ENCODE measurements at places on chromosomes 1 and 21. TPM values are rescaled to one million over a fixed set of nuclear protein-coding genes. Genes with fewer than 3 reads are reported as not detected.

PRAMEF18 gene
- not detected for total RNA-seq

DNA sequence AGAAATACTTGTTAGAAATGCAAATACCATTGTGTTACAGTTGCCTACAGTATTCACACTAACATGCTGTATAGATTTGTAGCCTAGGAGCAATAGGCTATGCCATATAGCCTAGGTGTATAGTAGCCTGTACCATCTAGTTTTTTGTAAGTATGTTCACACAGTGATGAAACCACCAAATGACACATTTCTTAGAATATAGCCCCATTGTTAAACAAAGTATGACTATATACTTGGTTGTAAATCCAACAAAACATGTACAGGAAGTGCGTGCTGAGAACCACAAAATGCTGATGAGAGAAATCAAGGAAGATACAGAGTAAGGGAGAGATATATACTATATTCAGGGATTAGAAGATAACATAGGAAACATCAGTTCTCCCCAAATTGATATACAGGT is 92.2 kb downstream of the POU2F1 start:
- no peaks in the 10 kb centered on the region for H3K4me1 ChIP-seq
- 0 out of 2 replicates have a peak, but pooled peaks cover 8% of the 10 kb centered on the region for H3K36me3 ChIP-seq
- no peak overlapping the region for H3K4me3 ChIP-seq
- no peak overlapping the region for H3K27ac ChIP-seq

CYP4Z1 gene
- total RNA-seq = not detected

- no peaks in the 10 kb centered on the region for H3K36me3 ChIP-seq
- H3K4me3 ChIP-seq = no peak overlapping the region
- H3K27ac ChIP-seq = no peak overlapping the region
- H3K4me1 ChIP-seq = no peaks in the 10 kb centered on the region
Observed at GRCh38 chr21:15809818-15810217, 80.0 kb downstream of the USP25 start.

DDOST gene
- 251 TPM for total RNA-seq

DNA sequence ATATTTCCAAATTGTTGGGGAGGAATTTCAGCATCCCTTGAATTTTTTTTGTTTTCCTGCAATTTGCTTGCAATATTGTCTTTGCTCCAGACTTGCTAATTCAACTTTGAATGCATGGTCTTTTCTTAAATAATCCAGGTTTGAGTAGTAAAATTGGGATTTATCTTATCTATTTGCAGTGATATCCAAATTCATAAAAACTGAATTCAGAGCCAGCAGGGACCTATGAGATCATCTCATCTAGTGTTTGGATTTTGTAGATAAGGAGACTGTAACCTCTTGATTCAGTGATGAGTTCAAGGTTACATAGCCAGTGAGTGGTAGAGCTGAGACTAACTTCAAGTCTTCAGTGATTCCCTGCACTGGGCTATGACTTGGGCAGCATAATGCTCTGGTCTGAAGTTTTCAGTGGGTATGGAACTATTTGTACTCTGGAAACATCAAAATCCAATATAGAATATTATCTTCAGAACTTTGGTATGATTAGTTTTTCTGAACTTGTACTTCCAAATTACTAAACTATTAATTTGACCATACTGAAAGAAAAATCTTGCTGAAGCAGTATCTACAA is 109.4 kb downstream of the DISP1 start:
- H3K4me1 ChIP-seq = no peaks in the 10 kb centered on the region
- no peaks in the 10 kb centered on the region for H3K36me3 ChIP-seq
- no peak overlapping the region for H3K4me3 ChIP-seq

CR1L gene
- total RNA-seq = not detected

- H3K4me3 ChIP-seq = no peak overlapping the region
- DNase-seq = no peak
- no peaks in the 10 kb centered on the region for H3K27me3 ChIP-seq
- H3K27ac ChIP-seq = no peak overlapping the region
- H3K4me1 ChIP-seq = peaks cover 12% of the 10 kb centered on the region
Observed at GRCh38 chr21:42006765-42007164, 3.4 kb downstream of the ZBTB21 start.

SELL gene
- 6.5 TPM for total RNA-seq

- H3K36me3 ChIP-seq = no peaks in the 10 kb centered on the region
- H3K27ac ChIP-seq = no peak overlapping the region
- no peak for DNase-seq
- H3K27me3 ChIP-seq = no peaks in the 10 kb centered on the region
- H3K4me3 ChIP-seq = no peak overlapping the region
Observed at GRCh38 chr1:31505911-31506497, 70.3 kb upstream of the TINAGL1 start.

- no peak for DNase-seq
- no peaks in the 10 kb centered on the region for H3K4me1 ChIP-seq
- no peak overlapping the region for H3K27ac ChIP-seq
- no peaks in the 10 kb centered on the region for H3K36me3 ChIP-seq
- no peaks in the 10 kb centered on the region for H3K27me3 ChIP-seq
Observed at GRCh38 chr1:81129366-81129765, 671.4 kb upstream of the ADGRL2 start.

GRCh38 chr1:16315437-16315836 is 36.8 kb downstream of the FBXO42 start:
- H3K4me1 ChIP-seq = no peaks in the 10 kb centered on the region
- no peaks in the 10 kb centered on the region for H3K27me3 ChIP-seq
- H3K36me3 ChIP-seq = no peaks in the 10 kb centered on the region
- DNase-seq = no peak
- no peak overlapping the region for H3K27ac ChIP-seq

CYP2J2 gene
- total RNA-seq = 1.6 TPM

DNA sequence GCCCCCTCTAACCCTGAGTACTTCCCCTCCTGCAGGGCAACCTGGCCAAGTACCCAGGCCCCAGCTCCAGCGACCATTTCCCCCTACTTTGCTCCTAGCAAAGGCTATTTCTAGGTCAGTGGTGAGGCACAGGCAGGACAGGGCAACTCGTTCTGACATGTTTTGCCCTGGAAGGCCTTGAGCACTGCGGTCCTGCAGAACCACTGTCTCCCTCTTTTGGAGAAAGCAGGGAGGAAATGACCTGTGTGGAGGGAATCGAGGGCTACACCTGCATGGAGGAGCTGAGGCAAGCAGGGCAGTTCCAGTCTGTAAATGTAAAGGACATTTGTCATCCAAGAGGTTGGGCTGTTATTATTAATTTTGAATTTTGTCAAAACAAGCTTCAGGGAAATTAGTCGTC is 99.1 kb downstream of the PPIAL4G start:
- no peaks in the 10 kb centered on the region for H3K27me3 ChIP-seq
- H3K36me3 ChIP-seq = no peaks in the 10 kb centered on the region
- H3K4me3 ChIP-seq = no peak overlapping the region
- no peak for DNase-seq
- H3K4me1 ChIP-seq = peaks cover 8% of the 10 kb centered on the region

PGLYRP3 gene
- total RNA-seq = not detected

DNA sequence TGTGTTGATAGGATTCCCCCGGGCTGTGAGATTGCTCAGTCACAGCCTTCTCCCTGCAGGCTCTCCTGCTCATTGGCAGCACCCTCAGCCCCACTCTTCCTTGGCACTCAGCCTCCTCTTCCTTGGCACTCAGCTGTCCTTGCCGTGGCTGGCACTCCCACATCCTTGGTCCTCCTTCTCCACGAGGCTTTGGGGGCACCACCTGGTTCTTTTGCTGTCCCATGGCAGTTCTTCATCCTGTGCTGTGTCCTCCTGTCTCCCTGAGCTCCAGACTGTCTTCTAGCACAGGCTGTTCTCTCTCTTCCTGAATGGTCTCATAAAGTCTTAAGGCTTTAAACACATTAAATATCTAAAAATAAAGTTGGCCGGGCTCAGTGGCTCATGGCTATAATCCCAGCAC is 27.0 kb downstream of the PKNOX1 start:
- H3K27me3 ChIP-seq = no peaks in the 10 kb centered on the region
- no peaks in the 10 kb centered on the region for H3K4me1 ChIP-seq
- no peaks in the 10 kb centered on the region for H3K36me3 ChIP-seq
- H3K4me3 ChIP-seq = no peak overlapping the region
- DNase-seq = no peak

DNA sequence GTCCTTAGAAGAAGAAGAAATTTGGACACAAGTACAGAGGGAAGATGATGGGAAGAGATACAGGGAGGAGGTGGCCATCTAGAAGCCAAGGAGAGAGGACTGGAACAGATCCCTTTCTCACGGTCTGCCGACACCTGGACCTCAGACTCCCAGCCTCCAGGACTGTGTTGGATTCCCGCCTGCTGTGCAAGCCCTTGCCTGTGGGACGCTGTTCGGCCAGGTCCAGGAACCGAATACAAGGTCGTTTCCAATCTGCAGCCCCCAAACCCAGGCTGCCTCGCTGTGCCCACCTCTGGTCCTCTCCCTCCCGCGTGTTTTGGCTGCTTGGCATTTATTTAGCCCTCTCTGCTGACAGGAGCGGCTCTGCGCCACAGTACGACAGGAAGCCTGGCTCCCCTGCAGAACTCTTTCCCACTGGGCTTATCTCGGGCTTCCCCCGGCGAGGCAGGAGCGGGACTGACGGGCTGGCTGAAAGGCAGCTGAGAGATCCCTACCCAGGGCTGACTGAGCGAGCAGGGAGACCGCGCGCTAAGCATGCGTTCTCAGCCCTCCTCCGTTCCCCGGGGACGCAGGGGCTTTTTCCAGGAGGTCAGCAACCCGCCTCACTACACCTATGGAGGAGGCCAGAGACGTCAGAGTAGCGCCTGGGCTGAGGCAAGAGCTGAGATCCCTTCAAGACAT is 238.4 kb downstream of the TNR start:
- H3K4me1 ChIP-seq = no peaks in the 10 kb centered on the region
- H3K27me3 ChIP-seq = peaks cover 63% of the 10 kb centered on the region
- no peak for DNase-seq
- no peaks in the 10 kb centered on the region for H3K36me3 ChIP-seq
- no peak overlapping the region for H3K27ac ChIP-seq

- H3K27me3 ChIP-seq = no peaks in the 10 kb centered on the region
- H3K36me3 ChIP-seq = no peaks in the 10 kb centered on the region
- DNase-seq = no peak
- no peak overlapping the region for H3K4me3 ChIP-seq
- no peak overlapping the region for H3K27ac ChIP-seq
- peaks cover 2% of the 10 kb centered on the region for H3K4me1 ChIP-seq
Observed at GRCh38 chr1:201495551-201496295, 11.2 kb downstream of the CSRP1 start.

GRCh38 chr1:54338464-54338863 is 67.7 kb downstream of the SSBP3 start:
- no peak overlapping the region for H3K4me3 ChIP-seq
- H3K36me3 ChIP-seq = no peaks in the 10 kb centered on the region
- DNase-seq = no peak
- no peaks in the 10 kb centered on the region for H3K27me3 ChIP-seq
- no peaks in the 10 kb centered on the region for H3K4me1 ChIP-seq
- H3K27ac ChIP-seq = no peak overlapping the region

MTMR11 gene
- total RNA-seq = 18.2 TPM

DNA sequence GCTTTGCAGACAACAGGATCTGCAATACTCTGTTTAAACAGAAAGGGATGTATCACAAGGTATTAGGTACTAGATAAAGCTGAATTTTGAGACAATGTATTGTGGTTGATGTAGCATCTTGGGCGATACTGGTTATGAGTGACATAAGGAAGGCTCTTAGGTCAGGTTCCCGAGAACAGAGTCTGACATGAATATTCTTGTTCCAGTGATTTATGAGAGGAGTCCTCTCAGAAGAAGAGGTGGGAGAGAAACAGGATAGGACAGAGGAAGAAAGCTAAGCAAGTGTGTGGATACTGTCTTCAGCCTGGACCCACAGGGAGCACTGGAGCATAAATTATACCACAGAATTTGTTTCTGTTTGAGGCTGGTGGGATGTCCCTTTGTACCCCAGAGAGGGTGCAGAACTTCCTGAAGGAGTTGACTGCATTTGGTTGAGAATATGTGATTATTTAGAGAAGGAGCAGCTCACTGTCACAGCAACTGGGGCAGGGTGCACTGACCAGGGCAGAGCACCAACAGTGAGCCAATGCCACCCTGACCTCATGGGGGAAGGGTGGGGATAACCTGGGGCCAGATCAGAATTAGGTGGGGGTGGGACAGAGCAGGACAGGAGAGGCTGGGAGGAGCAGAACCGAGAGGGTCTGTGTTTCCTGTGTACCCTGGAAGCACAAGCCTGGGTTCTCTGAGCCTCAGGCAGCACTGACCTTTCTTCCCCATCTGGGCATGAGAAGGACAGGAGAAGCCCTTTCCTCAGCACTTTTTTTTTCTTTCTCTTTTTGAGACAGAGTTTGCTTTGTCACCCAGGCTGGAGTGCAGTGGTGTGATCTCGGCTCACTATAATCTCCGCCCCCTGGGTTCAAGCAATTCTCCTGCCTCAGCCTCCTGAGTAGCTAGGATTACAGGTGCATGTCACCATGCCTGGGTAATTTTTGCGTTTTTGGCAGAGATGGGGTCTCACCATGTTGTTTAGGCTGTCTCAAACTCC is 36.3 kb upstream of the SLC6A9 start:
- H3K4me3 ChIP-seq = no peak overlapping the region
- peak overlapping the region; percentile 42 for H3K27ac ChIP-seq
- no peaks in the 10 kb centered on the region for H3K27me3 ChIP-seq

GRCh38 chr1:209485167-209485566 is 98.3 kb upstream of the CAMK1G start:
- no peak overlapping the region for H3K27ac ChIP-seq
- H3K27me3 ChIP-seq = no peaks in the 10 kb centered on the region
- DNase-seq = no peak

- peaks cover 25% of the 10 kb centered on the region for H3K4me1 ChIP-seq
- no peak overlapping the region for H3K4me3 ChIP-seq
- no peaks in the 10 kb centered on the region for H3K27me3 ChIP-seq
- 0 out of 2 replicates have a peak, but pooled peaks cover 7% of the 10 kb centered on the region for H3K36me3 ChIP-seq
- no peak overlapping the region for H3K27ac ChIP-seq
Observed at GRCh38 chr1:63621698-63622097, 28.5 kb downstream of the PGM1 start.

MPZ gene
- total RNA-seq = 0.43 TPM

- H3K27ac ChIP-seq = peak overlapping the region; percentile 53
- H3K27me3 ChIP-seq = no peaks in the 10 kb centered on the region
- H3K4me3 ChIP-seq = peak overlapping the region; percentile 34
Observed at GRCh38 chr1:193537266-193538002, 351.0 kb upstream of the B3GALT2 start.

SUSD4 gene
- 3.2 TPM for total RNA-seq

DNA sequence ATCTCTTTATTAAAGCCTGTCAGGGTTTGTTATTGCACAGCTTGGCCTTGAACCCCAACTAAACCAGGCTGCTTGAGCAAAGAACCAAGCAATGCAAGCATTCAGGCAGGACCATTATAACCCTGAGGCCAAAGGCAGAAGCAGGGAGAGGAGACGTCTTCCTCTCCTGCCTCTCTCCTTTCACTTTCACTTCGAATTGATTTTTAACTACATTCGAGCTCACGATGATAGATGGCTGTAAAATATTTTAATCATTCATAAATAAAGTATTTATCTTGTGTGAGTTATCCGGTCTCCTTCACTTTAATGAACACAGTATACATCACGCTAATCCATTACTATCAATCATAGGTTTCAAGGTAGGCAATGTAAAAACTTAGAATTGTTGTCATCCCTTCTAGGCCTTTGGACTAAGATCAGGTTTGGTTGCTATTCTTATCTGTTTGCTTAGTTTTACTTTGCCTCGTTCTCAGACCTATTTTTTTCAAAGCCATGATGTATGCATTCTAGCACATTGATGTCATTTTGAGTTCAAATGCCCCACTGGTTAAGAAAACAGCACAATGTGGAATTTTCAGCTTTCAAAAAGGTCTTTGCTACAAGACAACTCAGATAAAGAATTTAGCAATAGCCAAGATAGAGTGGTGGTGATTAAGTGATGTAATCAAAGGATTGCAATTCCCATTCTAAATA is 480.2 kb upstream of the RUNX1 start:
- no peaks in the 10 kb centered on the region for H3K27me3 ChIP-seq
- H3K4me3 ChIP-seq = no peak overlapping the region
- H3K4me1 ChIP-seq = no peaks in the 10 kb centered on the region
- DNase-seq = no peak
- no peak overlapping the region for H3K27ac ChIP-seq

SMCP gene
- not detected for total RNA-seq

ATF3 gene
- 10.2 TPM for total RNA-seq

Data from PC-9 (cell line).